ENCODE measurements at places on chromosomes 1 and 21.

- no peak for DNase-seq
These were observed 369.0 kb downstream of the MATN1 start for GRCh38 chr1:30354410-30354809.

GRCh38 chr1:151547119-151547899 is 7.2 kb downstream of the TUFT1 start:
- DNase-seq: no peak

DNA sequence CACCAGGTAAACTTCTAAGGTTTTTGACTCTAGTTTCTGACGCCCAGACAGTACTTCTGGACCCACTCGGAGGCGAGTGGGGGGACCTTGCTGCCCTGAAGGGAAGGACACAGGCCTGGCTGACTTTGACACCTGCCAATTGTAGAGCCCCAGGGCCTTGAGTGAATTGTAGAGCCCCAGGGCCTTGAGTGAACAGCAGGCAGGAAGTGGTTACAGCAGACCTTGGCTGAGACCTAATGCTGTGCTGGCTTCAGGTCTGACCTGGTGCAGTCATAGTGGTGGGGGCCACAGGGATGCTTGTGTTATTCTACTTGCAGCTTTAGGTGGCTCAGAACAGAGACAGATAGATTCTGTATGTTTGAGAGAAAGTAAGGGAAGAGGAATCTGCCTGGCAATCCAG is 344.3 kb downstream of the DUSP10 start:
- no peak for DNase-seq

DNA sequence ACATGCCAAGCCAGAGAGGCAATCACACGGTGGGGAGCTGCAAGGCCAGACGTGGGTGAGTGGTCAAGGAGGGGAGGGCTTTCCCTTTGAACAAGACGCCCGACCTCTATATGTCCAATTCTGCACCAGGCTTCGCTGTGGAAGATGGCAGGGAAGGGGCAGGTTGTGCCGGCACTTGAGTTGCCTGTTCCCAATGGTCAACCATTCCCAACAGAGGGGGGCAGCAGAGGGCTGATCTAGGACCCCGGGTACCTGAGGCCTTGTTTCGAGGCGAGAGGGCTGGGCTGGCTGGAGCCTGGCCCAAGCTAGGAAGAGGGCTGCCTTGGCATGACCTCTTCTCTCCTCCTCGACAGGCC is 64.9 kb downstream of the TMEM53 start:
- DNase-seq: no peak

- DNase-seq: no peak
These were observed 157.6 kb downstream of the PGBD5 start for GRCh38 chr1:230268371-230269170.

DNA sequence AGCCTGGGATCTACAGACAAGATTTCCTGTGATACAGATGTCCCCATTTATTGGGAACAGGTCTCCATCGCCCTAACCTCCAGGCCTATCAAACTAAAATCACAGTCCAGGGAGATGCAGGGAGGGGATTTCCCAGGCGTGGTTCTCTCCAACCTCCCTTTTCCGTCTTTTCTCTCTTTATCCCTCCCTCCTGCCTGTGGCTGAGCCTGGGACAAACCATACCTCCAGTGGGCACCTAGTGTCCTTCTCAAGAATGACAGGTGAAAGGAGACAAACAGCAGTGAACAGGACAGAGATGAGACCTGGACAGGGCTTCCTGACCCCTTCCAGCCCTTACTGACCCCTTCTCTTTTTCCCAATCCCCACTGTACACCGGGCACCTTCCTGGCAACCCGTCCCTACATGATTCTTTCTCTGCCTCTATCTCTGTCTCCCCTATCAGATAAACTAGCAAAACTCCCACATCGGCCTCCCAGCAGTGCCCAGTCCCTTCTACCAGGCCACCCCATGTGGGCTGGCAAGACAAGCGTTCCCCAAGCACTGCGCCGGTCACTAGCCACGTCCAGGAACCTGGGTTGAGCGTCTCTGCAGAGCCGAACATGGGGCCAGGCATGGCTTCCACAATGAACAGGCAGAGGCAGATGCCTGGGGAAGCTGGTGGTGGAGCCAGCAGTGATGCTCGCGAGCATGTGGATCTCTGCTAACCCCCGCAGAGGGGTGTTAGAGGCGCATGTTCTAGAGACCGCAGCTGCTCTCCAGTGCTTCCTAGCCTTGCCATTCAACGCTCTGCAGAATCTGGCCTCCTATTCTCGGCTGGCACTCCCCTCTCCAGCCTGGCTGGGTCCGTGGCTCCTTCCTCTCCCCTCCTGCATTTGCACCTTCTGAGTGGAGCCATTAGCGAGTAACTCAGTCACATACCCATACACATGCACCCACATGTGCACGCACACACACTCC is 54.7 kb downstream of the ELK4 start:
- no peak for DNase-seq

Measured in central memory CD4-positive, alpha-beta T cell (primary cell).